ENCODE measurements at places on chromosomes 7 and 10. TPM values are rescaled to one million over a fixed set of nuclear protein-coding genes. Genes with fewer than 3 reads are reported as not detected.

- no peak for DNase-seq
Measured at GRCh38 chr10:104807581-104808310, 166.7 kb downstream of the SORCS3 start.

DNA sequence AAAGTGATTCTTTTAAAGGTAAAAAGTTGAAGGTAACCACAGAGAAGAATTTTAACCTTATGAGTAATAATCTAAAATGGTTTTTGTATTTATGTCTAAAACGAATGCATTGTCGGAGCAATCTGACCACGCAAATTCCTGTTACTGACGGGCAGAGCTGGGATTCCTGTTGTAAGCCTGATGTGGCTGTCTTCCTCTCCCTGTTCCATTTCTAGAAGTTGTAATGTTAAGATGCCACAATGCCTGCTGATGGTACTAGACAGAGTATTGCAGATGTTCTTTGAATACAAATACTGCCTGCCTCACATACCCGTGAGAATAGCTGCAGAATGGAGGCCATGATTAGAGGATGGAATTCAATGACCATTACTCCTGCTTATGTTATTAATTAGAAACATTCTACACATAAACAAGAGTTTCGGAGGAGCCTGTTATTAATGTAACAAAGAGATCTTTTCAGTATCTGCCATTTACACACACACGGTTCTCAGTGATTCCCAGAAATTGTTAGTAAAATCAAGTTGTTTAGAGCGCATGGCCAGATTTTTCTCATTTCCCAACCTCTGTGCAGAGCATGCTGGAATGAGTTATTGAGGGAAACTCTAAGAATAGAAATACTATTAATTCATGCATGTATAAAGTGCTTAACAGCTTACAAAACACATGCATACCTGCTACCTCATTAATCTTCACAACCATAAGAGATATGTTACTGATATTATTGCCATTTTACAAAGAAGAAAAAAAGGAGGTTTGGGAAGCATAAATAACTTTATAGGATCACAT, 196.8 kb downstream of the PTN start:
- DNase-seq, result no peak

DNA sequence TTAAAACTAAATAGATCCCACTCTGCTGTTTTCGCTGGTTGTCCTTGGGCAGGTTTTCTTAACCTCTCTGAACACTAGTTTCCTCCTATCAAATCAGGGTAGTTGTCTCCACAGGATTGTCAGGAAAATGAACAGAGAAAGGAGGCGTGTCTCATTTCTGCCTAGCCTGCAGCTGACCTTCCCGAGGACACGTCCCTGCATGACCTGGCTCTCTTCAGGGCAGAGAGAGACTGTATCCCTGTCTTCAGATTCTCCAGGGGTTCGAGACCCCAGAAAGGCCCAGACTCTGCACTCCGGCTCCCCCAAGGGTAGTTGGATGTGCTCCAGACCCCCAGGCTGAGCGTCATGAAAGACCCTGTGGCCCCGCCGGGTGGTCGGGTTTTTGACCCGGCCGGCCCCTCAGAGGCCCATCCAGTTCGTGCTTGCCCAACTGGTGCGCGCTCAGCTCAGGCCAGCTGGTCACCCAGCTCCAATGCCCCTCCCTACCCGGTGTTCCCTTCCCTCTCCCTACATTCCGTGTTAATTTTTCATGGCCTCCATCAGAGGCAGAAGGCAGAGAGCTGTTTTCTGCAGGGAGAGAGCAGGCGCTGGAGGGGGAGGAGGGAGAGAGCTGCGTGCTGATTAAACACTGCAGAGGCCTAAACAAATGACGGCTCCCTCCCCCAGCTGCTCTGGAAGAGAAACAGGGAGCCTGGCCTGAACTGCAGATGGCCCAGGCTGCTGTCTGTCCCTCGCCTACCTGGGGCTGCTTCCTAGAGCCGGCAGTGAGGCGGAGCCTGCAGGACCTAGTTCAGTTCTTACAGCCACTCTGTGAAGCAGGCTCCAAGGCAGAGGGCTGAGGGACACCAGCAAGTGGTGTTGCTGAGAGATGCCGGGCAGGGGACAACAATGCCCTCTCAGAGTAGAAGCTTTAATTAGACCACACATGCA, 86.2 kb upstream of the PPIF start:
- DNase-seq, result no peak

GRCh38 chr7:105346593-105347322, 42.0 kb downstream of the SRPK2 start:
- DNase-seq, result no peak

DNA sequence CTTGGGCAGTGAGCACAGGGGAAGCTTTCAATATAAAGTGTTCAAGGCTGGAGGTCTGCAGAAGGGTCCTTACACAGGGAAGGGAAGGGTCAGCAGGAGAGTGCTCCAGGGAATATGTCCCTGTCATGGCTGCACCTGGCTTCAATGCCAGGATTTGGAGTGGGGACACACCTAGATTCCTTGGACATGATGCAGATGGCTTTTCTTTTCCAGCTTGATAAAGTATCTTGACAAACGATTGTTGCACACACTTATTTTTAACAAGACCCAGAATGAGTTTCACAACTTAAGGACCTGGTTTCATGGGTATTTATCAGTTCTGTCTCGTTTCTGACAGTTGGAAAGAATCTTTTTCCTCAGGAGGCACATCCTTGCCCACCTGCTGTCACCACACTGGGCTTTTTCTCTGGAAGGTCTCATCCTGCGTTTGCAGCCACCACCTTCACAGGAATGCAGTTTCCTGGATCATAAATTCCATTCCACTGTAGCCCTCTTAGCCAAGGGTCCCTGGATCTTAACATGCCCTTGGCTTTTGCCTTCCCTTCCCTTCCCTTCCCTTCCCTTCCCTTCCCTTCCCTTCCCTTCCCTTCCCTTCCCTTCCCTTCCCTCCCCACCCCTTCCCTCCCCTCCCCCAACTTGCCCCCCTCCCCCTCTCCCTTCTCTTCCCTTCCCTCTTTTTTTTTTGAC, 21.7 kb downstream of the SRRM3 start:
- no peak for DNase-seq

DNA sequence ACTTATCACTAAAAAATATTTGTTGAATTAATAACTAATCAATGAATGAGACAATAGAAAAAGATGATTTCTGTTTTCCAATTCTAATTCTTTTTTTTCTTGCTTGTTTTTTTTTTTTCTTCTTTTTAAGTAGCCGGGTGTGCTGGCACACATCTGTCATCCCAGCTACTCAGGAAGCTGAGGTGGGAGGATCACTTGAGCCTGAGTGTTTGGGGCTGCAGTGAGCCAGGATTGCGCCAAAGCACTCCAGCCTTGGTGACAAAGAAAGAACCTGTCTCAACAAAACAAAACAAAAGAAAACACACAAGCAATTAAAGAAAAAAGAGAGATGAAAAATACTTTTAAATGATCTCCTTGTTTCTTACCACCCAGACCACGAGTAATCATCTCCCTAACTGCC, 1109.3 kb downstream of the REEP3 start:
- DNase-seq, result peak; percentile 26

DNA sequence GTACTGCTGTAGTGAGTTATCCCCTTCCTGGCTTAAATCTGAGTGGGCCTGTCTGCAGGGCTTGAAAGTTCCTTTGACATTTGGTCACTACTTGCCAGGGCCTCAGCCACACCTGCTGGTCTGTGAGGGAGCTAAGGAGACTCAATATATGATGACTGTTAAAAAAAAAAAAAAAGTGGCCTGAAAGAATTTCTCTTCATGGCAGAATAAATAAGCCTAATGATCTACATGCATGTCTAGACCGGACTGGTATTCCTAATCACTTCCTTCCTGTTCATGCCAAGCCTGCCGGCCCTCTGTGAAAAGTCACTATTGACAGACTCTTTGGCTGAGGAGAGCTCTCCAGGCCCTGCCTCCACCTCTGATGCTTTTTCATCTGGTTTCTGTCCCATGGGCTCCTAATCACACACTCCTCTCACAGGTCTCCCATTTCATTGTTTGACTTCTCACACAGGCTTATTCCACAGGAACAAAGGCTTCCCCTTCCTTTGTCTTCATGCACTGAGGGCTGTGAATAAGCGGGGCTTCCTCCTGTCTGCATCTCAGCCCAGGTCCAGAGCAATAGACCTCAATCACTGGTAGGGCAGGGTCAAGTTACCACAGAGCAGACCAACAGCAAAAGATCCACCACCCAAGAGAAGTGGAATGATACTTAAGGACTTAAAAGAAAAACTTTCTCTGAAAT, 99.1 kb upstream of the SEC61G start:
- no peak for DNase-seq

DNA sequence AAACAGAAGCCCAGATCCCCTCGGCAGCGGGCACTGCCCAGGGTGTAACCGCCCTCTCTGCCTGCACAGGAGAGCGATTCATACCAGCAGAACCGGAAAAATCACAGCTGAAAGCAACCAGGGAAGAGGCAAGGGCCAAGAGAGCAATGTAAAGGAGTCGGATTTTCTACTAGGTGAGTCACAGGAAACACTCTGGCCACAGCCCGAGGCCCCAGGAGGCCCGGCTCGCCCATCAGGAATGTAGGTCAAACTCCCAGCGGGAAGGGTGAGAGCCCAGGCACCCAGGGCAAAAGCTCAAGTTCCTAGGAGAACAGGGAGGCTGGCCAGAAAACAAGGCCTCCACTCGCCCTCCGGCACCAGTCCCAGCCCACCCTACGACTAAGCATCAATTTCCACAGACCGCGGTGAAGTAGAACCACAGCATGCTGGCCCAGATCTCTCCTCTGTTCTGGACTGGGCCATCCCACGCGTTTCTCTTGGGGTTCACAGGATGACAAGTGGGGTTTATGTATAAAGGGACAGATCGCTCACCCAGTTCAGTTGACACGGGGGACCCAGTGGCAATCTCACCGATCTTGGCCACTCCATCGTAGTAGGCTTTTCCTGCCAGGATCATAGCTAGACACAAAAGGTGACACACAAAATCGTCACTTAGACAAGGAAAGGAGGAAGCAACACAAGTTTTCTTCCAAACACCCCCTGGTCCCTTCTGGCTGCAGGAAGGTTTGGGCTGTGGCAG, 46.2 kb downstream of the BAIAP2L1 start:
- DNase-seq, result no peak

GRCh38 chr7:134941185-134941900, 45.0 kb upstream of the AGBL3 start:
- DNase-seq, result no peak

DNA sequence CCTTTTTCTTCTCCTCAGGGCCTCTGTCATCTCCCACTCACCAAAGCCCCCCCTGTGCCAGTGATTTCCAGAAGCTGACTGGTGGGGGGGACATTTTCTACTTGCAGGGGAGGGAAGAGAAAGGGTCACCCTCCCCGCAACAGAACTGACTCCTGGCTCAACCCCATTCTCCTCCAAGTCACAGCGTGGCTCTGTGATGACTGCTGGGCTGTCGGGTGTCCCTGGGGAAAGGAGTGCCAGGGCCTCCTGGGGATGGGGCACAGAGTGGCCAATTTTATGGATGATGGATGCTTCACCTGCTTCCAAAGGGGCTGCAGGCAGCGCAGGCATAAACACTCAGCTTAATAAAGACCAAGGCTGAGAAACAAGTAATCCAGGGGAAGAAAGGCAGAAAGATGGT, 523.0 kb downstream of the PTPRN2 start:
- DNase-seq, result no peak

DNA sequence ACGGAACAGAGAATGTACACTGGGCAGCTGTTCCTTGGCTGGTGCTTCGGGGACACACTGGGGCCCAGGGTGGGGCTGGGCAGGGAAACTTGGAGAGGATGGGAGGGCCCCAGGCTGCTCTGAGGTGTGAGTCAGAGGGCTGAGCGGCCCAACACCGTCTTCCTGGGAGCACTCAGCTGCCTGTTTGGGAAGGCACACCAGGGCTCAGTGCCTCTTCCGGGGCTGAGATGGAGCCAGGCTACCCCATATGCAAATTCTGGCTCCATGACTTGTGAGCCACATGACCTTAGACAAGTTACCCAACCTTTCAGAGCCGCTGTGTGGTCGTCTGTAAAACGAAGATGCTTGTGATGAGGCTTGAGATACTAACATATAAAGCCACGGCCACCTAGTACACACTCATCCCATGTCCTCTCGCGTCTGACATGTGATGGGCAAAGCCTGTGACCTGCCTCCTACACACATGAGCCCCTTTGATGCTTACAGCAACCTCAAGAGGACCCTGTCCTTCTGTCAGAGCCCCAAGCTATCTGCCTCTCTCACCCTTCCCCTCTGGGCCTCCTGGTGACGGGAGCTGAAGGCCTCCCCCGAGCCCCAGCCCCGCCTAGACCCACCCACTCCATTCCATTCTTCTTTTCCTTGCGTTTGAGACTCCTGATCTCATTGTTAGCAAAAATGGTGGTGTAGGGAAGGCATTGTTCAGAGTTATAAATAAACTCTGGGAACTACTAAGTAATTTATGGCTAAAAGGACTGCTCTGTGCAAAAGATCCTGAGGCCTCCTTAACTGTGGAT, 26.1 kb downstream of the KLRG2 start:
- no peak for DNase-seq

GRCh38 chr7:149741629-149742028, 31.8 kb downstream of the ZNF467 start:
- peak; percentile 14 for DNase-seq

GRCh38 chr10:44386546-44387052, 1.7 kb upstream of the CXCL12 start:
- peak; percentile 90 for DNase-seq

GRCh38 chr7:92837000-92837749, 802 bp upstream of the CDK6 start:
- DNase-seq, result peak; percentile 67

GRCh38 chr7:26284995-26285632, 6.5 kb upstream of the SNX10 start:
- no peak for DNase-seq

GRCh38 chr10:59905731-59906416, 482 bp downstream of the CCDC6 start:
- DNase-seq, result no peak

- DNase-seq, result no peak
Measured at GRCh38 chr7:154638286-154638685, 364.6 kb downstream of the PAXIP1 start.

DNA sequence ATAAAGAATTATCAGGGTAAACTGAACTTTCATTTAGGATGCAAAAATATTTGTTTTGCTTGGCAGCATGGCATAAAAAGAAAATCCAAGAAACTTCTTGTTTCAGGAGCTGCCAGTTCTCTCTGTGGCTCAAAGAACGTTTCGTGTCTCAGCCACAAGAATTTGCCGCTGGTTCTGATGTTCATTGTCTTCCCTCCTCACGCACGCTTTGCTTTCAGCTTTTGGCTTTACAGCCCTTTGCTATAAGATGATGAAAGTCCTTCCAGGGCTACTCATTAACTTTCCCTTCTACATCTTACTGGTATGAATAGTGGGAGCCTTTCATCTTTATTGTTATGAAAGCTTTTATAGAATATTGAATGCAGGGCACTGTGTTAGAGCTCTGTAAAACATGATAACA, 124.7 kb downstream of the BICC1 start:
- DNase-seq, result no peak

DNA sequence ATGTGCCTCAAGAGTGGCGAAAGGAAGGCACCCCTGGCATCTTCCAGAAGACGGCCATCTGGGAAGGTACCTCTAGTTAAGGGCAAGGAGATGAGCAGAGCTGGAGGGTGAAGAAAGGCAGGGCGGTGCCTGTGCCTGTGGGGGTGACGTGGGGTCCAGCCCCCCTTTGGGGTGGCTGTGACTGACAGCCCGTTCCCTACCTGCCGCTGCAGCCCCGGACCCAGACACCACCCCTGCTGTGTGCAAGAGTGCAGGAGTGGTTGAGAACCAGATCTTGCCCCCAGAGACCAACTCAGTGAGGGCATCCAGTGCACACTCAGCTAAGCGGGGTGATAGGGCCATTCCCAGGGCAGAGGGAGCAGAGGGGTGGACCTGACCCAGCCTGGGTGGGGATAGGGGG, 4.3 kb upstream of the MUC17 start:
- no peak for DNase-seq

The SPDYE8 gene
- total RNA-seq, result not detected

The TSPAN14 gene
- 183 TPM for total RNA-seq

The OPALIN gene
- total RNA-seq, result not detected

The NUDT1 gene
- 9.3 TPM for total RNA-seq

The C10orf95 gene
- 2.7 TPM for total RNA-seq

The CUBN gene
- 14.8 TPM for total RNA-seq

The MSS51 gene
- total RNA-seq, result 2.4 TPM
